ENCODE measurements at places on chromosomes 5 and 9.

GRCh38 chr5:30845194-30845593 is 348.3 kb upstream of the CDH6 start:
- peak; percentile 25 for DNase-seq

GRCh38 chr5:60505373-60506171 is 194.4 kb downstream of the DEPDC1B start:
- no peak for DNase-seq

DNA sequence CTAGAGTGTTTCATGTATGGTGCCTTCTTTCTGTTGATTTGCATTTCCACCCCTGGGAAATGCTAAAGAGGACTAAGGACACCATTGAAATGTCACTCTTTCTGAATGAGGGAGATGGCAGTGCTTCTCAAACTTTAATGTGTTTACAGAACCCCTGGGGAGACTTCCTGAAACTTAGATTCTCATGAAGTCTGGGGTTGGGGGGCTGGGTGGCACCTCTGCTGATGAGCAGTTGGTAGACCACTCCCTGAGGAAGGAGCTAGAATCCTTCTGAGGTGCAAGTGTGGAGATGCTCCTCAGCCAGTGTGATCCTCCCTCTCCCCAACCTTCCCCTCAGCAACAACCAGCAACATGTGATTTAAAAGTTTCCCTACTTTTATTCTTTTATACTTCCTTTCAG is 546.8 kb downstream of the LRRC70 start:
- DNase-seq = peak; percentile 21

DNA sequence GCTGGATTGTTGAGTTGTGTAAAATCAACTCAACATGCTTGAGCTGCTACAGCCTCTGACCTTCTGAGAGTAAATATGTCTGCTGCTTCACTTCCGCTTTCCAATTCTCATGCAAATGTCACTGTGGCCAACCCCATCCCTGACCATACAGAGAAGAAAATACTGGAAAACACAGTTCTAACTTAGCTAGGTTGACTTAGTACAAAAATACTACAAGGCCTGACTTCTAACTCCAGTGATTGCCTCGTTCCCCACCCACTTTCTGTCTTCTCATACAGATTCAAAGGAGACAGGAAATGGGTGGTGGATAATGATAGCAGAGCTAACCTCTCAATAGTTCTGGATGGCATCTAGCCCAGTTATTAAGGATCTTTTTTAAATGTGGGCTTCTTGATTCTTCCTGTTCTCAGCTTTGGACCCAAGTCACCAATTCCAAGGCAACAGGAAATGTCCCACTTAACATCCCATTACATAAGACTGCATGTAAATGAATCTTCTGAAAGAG is 226.6 kb upstream of the SLC24A2 start:
- DNase-seq = no peak

GRCh38 chr5:149130121-149130914 is 11.0 kb upstream of the ABLIM3 start:
- DNase-seq = no peak

- DNase-seq = no peak
These were observed 152.0 kb upstream of the SLC28A3 start for GRCh38 chr9:84492366-84493159.

DNA sequence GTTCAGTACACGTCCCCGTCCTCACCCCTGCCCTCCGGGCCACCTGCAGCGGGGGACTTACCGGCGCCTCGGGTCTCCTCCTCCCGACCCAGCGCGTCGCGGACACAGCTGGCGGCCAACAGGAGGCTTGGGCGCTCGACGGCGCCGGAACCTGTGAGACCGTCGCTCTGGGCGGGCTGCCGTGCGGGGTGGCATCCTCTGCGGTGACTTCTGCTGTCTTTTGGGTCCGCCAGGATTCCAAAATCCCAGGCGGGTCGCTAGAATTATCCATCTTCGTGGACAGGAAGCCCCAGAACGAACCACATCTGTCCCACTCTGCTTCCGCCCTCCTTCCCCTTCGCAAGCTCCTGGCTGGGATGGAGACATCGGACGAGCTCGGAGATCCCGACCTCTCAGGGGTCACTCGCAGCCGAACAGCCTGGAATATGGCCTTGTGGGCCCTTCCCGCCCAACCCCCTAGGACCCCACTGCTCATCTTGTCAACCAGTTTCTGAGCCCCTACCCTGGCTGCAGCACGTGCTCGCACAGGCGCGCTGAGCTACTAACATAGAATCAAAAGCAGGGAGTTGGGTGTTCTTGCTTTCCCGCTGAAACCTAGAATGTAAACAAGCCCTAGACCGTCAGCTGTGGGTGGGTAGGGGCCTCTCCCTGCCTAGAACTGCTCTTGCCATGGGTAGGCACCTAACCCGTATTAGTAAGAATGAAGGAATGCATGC is 947 bp upstream of the MARCHF3 start:
- no peak for DNase-seq

DNA sequence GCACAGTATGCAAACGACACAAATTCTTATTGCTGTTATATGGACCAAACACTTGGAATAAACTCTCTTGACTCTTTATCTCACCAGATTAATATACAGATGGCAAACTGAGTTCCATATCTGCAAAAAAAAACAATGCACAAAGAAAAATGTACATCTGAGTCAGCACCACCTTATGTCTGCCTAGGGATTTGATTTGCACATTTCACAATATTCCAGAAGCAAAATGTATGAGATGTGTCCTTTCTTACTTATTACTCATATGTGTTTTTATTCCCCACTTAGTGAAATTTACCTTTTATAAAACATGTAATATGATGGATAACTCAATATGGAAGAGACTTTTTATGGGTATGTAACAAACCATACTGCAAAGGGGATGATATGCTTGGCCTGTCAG is 236.9 kb downstream of the GLIS3 start:
- no peak for DNase-seq

DNA sequence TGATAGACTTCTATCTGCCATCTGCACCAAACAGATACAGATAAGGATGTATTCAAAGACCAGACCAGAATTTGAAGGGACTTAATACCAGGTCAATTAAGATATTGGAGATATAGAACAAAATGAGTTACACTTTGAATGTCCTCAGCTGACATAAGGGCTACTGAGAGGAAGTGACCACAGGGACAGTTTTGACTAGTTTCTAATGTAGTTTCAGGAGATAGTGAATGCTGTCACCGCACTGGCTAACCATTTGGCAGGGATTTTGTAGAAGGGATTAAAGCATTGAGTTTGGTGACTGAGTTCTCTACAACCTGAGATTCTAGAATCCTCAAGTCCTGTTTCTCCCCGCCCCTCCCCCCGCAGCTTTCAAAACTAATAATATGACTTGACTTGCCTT is 22.7 kb downstream of the CCNH start:
- DNase-seq = peak; percentile 13

DNA sequence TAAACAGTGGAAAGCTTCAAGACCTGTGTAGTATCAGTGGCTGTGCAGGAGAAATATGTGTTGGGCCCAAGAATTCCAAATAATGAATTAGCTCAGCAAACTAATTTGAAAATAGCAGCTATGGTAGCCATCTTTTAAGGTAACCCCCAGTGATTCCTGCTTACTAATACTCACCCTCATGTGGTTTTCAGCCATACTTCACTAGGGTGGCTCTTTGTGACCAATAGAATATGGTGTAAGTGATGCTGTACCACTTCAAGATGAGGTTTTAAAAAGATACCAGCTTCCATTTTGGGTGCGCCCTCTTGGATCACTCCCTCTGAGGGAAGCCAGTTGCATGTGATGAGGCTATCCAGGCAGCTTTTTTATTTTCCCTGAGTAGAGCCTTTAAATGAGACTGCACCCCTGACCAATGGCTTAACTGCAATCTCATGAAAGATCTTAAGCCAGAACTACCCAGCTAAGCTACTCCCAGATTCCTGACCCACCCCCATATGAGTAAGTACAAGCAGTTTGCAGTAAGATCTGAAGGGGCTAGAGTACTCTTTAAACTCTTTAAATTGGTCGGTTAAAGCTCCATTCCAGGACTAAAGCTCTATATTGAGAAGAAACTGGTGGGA is 58.3 kb downstream of the UHRF2 start:
- peak; percentile 38 for DNase-seq

DNA sequence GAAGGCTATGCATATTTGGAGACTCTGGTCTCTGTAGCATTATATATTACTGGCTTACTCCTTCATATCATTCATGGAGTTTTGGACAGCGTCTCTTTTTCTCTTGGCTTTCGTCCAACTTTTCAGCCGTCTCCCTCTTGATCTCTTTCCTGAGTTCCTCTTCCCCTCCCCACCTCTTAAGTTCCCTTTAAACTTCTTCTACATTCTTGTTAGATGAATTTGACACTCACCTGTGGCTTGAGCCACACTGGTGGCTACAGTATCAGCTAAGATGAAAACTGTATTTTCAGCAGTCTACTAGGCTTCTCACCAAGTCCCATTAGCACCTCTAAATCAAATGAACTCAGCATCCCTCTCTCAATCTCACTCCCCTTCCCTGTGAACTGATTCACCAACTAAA is 128.1 kb downstream of the STARD4 start:
- DNase-seq = peak; percentile 5
